Bronchial smooth muscle cell (primary cell): ENCODE measurements at places on chromosomes 4 and X. TPM values are rescaled to one million over a fixed set of nuclear protein-coding genes. Genes with fewer than 3 reads are reported as not detected.

The GLRB gene
- total RNA-seq, result 1.7 and 3.2 TPM in 2 replicates

The LRAT gene
- total RNA-seq, result 0.17 and 0.47 TPM in 2 replicates

The ASMT gene
- total RNA-seq, result 0.09 TPM in 1 of 2 replicates, not detected in the other

The TLR10 gene
- not detected in 2 replicates for total RNA-seq

The TBX22 gene
- not detected in 2 replicates for total RNA-seq

The H2AZ1 gene
- total RNA-seq, result 114 TPM in 2 replicates

The NPY2R gene
- total RNA-seq, result not detected in 2 replicates

The MAPK10 gene
- 39.9 and 77.8 TPM in 2 replicates for total RNA-seq

The SLC10A7 gene
- total RNA-seq, result 3.9 and 5.0 TPM in 2 replicates

The FREM3 gene
- not detected in 2 replicates for total RNA-seq

The PROM1 gene
- not detected in 2 replicates for total RNA-seq

The HMGB3 gene
- 9.8 and 10.9 TPM in 2 replicates for total RNA-seq

The CABS1 gene
- total RNA-seq, result not detected in 2 replicates

The PNCK gene
- 0.17 and 0.32 TPM in 2 replicates for total RNA-seq

The NAP1L5 gene
- total RNA-seq, result 5.8 and 7.7 TPM in 2 replicates

The TXK gene
- total RNA-seq, result 0.16 TPM in 1 of 2 replicates, not detected in the other

The ADH4 gene
- not detected in 2 replicates for total RNA-seq

The LGI2 gene
- under 0.01 TPM in 1 of 2 replicates, not detected in the other for total RNA-seq

The DAPP1 gene
- 0.09 TPM in 1 of 2 replicates, not detected in the other for total RNA-seq

The GIMD1 gene
- not detected in 2 replicates for total RNA-seq

The AFF2 gene
- 0.79 TPM in 1 of 2 replicates, not detected in the other for total RNA-seq

The TMPRSS11D gene
- total RNA-seq, result under 0.01 TPM in 2 replicates

The NDP gene
- 0.34 and 2.0 TPM in 2 replicates for total RNA-seq

The LRIT3 gene
- total RNA-seq, result under 0.01 TPM in 2 replicates

The PCDH18 gene
- 387 and 423 TPM in 2 replicates for total RNA-seq

The F11 gene
- total RNA-seq, result not detected in 2 replicates

The ETDB gene
- not detected in 2 replicates for total RNA-seq

The L1CAM gene
- 0.09 and 0.32 TPM in 2 replicates for total RNA-seq

The UGT2B10 gene
- total RNA-seq, result not detected in 2 replicates

The TACC3 gene
- total RNA-seq, result 1.3 and 3.8 TPM in 2 replicates

The NLGN4X gene
- 0.09 TPM in 1 of 2 replicates, not detected in the other for total RNA-seq

The GC gene
- total RNA-seq, result not detected in 2 replicates

The PRKG2 gene
- 13.0 and 20.3 TPM in 2 replicates for total RNA-seq

The MAMLD1 gene
- 0.17 and 0.32 TPM in 2 replicates for total RNA-seq

The SMIM10L2A gene
- 0.17 and 1.7 TPM in 2 replicates for total RNA-seq

The SATL1 gene
- total RNA-seq, result not detected in 2 replicates

The MOB1B gene
- total RNA-seq, result 4.2 and 8.7 TPM in 2 replicates

The GLUD2 gene
- total RNA-seq, result 1.6 and 1.8 TPM in 2 replicates

The AR gene
- 4.7 and 5.0 TPM in 2 replicates for total RNA-seq

The PPM1K gene
- total RNA-seq, result 23.2 and 33.7 TPM in 2 replicates

The DRD5 gene
- not detected in 2 replicates for total RNA-seq

The SFRP2 gene
- not detected in 2 replicates for total RNA-seq

The CLIC2 gene
- total RNA-seq, result 13.7 and 21.0 TPM in 2 replicates

The IRS4 gene
- total RNA-seq, result under 0.01 TPM in 1 of 2 replicates, not detected in the other

The DACH2 gene
- total RNA-seq, result under 0.01 TPM in 1 of 2 replicates, not detected in the other
